ENCODE measurements at places on chromosomes 4 and X.

DNA sequence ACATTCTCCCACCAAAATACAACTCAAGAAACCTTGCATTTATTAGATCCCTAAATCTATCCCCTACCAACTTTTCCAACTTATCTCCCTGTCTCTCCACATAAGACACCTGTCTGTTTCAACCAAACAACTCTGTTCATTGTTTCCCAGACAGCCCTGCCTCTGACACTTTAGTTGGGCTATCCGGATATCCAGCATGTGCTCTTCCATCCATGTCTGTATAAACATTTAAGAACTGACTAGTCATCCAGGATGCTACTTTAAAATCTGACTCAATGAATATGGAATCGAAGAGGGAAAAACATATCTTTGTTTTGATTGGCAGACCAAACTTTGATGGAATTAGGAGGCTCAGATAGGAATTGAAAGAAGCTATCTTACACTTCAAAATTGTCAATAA lies 143.2 kb upstream of the DCAF8L1 start:
- DNase-seq = no peak

DNA sequence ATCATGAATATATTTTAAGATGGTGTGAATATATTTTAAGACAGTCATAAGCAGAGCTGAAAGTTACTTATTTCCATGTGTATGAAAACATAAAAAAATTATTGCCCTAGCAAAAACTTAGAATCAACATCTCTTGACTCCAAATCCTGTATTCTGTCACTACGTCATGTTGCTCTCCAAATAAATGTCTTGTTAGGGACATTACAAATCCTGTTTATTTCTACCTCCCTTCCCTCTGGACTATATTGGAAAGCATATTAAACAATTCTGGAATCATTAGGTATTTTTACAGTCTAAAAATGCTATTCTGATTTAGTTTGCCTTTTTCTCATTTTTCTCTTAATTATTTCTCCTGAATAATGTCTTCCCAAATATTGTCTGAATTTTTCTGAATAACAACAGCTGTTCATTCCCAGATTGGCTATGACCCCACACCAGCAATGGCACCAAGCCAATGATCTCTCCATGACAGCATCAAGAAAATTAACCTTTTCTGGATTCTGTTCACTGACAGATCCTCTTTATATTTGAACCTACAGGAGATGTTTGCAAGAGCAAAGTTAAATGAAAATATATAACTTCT lies 523.1 kb downstream of the IQCM start:
- DNase-seq = no peak

DNA sequence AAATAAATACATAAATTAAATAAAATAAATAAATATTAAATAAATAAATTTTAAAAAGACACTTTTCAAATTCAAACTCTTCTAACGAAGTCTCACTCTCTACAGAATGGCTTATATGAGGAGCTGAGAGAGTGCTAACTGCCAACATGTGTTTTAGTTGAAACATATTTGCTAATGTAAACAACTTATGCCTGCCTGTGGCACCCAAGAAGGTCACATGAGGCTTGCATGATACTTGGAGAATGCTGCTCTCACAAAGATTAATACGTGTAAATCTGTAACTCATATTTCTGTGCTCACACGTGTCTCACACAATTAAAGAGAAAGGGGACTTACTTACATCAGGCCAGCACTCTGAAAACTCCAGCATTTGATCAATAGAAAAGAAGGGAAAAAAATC lies 43.2 kb upstream of the PITX2 start:
- no peak for DNase-seq

GRCh38 chrX:118356154-118356701 lies 10.3 kb downstream of the WDR44 start:
- no peak for DNase-seq

DNA sequence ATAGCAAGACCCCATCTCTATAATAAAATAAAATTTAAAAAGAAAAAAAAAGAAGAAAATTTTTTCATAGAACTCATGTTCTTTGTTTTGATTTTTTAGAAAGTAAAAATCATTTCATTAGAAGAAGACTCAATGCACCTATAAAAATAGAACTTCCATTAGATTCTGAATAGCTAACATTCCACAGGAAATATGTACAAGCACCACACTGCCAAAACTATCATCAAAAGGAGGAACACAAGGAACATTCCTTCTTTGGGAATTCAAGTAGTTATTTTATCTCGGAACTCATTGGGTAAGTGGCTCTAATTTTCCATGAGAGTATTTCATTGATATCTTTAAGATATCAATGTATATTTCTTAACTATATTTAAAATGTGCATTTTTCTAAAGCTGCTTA lies 157.6 kb downstream of the CAMK2D start:
- DNase-seq = no peak

DNA sequence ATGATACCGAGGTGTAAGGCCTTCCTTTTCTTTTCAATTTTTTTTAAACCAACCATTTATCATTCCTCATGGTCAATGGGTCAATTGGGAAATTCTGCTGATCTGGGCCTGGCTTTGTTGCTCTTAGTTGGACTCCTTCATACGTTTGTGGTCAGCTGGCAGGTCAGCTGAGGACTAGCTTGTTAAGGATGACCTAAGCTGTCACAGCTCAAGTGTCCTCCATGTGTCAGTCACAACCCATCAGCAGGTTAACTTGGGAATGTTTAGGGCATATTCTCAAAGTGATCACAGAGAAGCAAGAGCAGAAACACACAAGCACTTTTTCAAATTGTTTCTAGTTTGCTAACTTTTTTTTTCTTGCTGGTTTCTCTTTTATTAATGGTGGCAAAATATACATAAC lies 117.4 kb upstream of the MAB21L2 start:
- no peak for DNase-seq

GRCh38 chr4:121960818-121961217 lies 9.0 kb upstream of the TRPC3 start:
- DNase-seq = no peak
